Stimulated activated CD8-positive, alpha-beta memory T cell treated with anti-CD3 and anti-CD28 coated beads, Interleukin-7, amount 100 ng/mL, for 4 hours (primary cell): ENCODE measurements at places on chromosomes 7 and 10.

DNA sequence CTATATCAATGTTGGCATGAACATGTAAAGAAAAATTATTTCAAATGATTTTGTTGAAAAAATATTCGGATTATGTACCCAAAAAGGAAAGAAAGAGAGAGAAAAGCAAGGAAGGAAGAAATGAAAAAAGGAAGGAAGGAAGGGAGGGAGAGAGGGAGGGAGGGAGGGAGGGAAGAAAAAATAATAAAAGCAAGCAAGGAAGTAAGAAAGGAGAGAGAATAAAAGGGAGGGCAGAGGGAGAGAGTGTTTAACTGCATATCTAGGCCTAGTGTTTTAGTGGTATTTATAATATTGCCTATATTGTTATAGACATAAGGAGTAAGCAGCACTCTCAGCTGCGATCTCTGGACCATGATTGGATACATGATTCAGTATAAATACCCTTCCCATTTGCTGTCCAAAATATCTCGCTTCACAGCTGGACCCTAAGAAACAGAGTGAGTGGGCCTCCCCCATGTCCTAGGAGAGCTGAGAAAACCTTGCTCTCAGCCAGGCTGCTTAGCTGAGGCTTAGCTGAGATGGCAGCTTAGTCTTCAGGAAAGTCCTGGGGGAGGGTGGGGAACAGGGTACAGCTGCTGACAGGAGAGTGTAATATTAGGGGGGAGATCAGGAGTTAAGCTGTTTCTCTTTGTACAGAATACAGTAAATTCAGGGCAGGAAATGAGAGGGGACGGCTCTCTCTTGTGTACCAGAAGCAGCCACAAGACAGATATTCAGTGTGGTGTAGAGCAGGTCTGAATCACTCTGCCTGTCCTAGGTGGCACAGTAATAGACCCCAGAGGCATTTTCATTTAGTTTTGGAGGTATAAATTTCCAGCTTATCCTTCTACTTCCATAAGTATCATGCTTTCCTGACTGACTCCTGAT is 66.8 kb upstream of the TARP start:
- DNase-seq, result no peak

DNA sequence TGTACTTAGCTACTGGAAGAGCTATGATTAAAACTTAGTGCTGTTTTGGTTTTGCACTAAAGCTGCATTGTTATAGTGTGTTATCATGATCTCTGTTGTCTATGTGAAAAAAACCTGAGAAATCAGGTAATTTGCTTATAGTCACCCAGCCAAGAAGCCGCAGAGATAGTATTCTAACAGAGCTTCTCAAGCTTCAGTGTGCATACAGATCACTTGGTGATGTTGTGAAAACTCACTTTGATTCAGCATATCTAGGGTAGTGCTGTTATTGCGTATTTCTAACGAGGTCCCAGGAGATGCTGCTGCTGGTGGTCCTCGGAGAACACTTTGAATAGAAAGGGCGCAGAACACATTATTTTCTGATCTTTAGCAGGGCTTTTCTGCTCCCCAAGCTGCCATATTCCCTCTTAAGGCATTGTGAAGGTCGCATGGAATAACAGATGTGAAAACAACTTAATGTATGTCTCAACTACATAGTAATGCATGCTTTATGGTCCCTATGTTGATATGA is 68.4 kb upstream of the PDCD4 start:
- DNase-seq, result no peak

DNA sequence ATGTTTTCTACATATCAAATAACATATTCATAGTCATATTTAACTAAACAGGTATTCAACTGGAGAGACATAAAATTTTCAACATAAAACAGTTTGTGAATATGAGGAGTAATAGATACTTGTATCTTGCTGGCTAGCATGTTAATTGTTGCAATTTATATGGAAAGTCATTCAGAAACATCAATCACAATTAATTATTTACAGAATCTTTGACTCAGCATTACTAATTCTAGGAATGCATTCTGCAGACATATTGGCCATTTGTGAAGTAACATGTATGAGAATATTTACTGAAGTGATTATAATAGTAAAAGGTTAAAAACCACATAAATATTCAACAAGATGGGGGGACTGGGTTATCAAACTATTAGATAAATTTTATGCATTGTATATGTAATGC is 203.7 kb downstream of the TSPAN12 start:
- DNase-seq, result no peak

DNA sequence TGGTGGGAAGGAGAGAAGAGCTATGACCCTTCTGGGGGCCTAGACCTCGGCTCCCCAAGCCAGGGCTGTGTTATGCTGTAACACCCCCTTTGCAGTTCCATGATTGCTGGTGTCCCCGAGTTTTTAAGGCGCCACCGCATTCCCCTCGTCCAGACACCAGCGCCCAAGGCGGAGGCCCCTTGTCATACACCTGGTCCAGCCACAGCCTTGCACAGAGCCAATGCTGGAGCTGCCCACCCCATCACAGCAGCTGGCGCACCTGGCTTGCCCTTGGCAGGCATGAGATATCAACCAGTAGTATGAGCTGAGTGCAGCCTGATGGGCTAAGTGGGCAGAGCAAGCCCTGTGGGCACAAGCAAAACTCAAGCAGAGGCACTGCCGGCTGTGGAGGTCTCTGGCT is 209.4 kb downstream of the SORCS1 start:
- no peak for DNase-seq

GRCh38 chr10:83289948-83290347 is 849.4 kb upstream of the GHITM start:
- no peak for DNase-seq

- no peak for DNase-seq
Measured at GRCh38 chr7:51027935-51028830, 245.5 kb upstream of the GRB10 start.

DNA sequence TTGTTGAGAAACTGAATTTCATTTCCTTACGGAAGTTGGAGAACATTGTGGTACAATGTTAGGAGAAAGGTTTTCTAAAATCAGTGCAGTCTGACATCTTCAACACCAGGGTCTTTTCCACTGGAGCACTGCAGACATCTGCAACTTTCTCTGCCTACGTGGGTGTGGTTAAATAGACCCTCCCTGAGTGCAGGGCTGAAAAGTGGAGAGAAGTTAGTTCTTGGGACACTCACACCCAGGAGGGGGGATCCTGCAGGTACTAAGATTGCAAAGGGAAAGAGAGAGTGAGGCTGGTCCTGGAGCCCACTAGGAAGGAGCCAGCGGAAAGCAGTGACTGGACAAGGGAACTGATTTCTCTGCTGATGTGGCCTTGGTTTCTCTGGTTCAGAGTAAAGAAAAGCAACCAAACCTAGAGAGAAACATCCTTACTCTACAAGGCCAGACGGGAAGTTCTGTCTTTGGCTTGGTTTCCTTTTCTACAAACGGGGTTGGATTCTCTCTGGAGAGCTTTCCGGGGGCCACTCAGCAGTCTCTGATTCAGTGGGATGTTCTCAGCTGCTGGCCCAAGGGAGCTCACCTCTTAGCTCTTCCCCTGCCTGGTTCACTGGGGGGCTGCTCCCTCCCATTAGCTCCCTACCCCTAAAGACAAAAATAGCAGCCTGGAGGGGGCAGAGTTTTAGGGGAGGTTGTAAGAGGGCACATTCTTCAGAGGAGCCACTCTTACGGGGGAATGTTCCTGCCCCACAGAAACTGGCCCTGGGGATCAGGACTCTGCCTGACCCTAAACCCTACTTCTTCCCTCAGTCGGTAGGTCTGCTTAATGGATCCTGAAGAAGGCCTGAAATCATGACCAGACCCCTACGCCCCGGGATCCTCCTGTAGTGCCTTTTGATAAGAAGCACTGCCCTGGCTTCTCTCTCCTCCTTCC is 2.7 kb downstream of the UPP1 start:
- DNase-seq, result no peak

DNA sequence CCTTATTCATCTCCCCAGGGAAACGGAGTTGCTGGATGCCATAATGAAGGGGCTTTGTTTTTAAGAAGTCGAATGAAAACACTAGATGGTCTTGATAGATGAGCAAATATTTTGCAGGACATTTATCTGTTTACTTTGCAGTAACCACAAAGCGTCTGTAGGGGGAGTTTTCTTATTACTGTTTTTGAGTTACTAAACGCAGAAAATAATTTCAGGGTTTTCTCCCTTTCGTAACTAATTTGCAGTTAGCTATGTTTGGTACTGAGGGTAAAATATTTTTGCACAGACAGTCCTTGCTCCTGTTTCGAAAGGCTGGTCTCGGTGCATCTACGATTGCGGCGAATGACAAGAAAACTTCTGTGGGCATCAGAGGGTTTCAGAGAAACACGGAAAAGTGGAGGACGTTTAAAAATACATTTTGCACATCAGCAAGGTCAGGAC is 505.6 kb upstream of the MKI67 start:
- DNase-seq, result no peak

GRCh38 chr7:36507475-36508440 is 118.1 kb downstream of the ANLN start:
- no peak for DNase-seq

- no peak for DNase-seq
Measured at GRCh38 chr10:28248092-28248491, 54.8 kb downstream of the MPP7 start.

- DNase-seq, result no peak
Measured at GRCh38 chr7:87225696-87226095, 6.2 kb upstream of the TMEM243 start.

GRCh38 chr7:148835854-148836253 is 48.2 kb downstream of the EZH2 start:
- no peak for DNase-seq

DNA sequence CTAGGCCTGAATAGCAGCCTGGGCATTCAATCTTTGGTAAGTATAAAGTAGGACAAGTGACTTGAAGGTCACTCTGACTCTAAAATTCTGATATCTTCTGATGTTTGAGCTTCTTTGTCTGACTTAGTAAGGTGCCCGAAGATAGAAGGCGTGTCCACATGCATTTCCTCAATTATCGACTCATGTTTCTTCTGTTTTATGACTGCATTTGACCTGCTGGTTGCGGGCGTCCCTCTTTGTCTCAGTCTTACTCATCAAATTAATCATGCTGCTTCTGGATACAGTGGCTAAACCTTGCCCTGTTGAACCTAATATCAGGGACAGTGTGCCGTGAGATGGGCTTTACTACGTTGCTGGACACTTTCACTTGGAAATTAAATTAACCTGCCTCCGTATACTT is 534.1 kb downstream of the SDK1 start:
- no peak for DNase-seq

GRCh38 chr7:149027055-149027454 is 1.2 kb downstream of the PDIA4 start:
- no peak for DNase-seq

GRCh38 chr7:15461576-15461975 is 100.2 kb downstream of the AGMO start:
- no peak for DNase-seq

GRCh38 chr10:78502210-78502936 is 468.7 kb downstream of the RPS24 start:
- no peak for DNase-seq

DNA sequence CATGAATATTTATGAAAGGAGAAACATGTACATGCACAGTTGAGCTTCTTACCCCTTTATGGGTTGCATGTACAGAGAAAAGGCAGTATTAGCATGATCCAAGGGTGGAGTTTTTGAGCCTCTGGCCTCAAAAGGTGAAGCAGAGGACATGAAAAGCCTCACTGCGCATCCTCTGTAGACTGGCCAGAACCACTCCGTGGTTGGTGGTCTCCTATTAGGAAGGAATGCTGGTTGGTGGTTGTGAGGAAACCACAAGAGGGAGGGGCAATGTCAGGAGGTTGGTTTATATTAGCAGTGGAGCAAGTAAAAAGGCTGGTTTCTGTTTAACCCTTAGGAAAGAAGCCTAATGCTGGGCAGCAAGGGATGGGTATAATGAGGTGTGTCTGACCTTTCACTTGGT is 37.5 kb downstream of the AHCYL2 start:
- no peak for DNase-seq

GRCh38 chr10:72574636-72575035 is 51.2 kb downstream of the MICU1 start:
- DNase-seq, result no peak

DNA sequence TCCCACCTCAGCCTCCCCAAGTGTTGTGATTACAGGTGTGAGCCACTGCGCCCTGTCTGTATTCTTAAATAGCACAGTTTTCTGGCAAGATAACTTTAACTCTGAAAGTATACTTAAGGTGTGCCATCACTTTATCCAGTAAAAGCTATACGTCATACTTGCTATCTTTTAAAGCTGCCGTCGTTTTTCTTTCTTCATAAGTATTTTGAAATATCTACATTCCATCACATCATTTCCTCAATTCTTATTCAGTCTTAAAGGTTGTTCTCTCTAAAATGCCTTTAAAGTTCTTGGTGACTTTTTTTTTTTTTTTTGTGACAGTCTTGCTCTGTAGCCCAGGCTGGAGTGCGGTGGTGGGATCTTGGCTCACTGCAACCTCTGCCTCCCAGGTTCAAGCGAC is 34.7 kb downstream of the PTPN12 start:
- DNase-seq, result no peak

- DNase-seq, result no peak
Measured at GRCh38 chr10:110852255-110852896, 19.4 kb upstream of the PDCD4 start.

- DNase-seq, result no peak
Measured at GRCh38 chr10:132834311-132834761, 48.4 kb upstream of the NKX6-2 start.

DNA sequence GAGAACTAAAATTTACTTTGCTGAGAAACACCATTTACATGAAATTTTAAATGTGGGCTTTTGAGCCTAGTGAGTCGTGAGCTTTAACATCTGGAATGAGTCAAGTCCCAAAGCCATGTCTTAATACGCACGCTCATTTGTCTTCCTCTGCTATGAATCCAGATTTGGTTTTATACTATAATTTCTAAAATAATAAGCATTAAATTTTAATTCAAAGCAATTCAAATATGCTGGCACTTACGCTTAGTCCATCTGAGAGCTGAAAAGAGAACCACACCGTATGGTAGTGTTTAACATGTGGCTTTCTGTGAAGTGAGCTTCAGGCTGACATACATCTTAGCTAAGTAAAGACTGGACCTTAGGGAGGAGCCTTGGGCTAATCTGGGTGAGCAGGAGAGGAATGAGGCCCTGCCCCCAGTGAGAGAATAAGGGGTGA is 52.2 kb downstream of the CUBN start:
- DNase-seq, result no peak
